SK-MEL-5 (cell line): ENCODE measurements at places on chromosomes 5 and 9. TPM values are rescaled to one million over a fixed set of nuclear protein-coding genes. Genes with fewer than 3 reads are reported as not detected.

DNA sequence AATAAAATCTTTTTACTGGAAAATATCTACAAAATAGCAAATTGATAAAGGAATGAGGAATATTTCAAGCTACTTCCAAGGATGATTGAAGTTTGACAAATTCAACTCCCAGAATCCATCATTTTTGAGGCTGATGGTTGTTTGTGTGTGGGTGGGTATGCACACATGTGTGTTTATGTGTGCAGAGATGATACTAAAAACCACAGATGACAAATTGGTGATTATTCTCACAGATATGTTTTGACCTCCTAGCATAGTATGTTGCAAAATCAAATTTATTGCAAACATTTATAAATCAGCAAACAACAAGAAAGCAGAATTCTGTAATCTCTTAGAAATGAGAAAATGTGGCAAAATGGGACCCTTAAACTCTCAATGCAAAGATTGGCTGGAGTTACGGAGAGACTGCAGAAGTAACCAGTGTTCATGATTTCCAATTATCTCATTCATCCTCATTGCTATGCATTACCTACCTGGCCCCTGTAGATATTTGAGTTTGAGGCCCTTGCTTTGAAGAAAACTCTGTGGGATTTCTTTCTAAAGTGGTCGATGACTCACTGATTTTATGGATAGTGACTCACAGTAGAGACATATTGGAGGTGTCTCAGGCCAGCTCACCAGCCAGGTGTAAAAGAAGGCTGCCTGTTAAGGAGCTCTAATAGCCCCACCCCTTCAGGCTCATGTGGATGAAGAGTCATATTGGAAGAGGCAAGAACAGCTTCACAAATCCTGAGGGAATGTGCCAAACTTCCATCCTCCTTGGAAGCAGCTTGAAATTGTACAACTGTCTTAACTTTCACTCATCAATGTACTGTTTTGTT, 44.6 kb upstream of the TMC1 start:
- peak; percentile 30 for DNase-seq

GRCh38 chr5:134249469-134250379, 23.9 kb upstream of the PPP2CA start:
- DNase-seq: no peak

- DNase-seq: peak; percentile 71
Observed at GRCh38 chr5:134101686-134102439, 12.6 kb upstream of the TCF7 start.

GRCh38 chr5:81212211-81212751, 20.8 kb upstream of the CKMT2 start:
- no peak for DNase-seq

The KIF4B gene
- total RNA-seq: not detected in 2 replicates

The RGMB gene
- 14.9 and 18.3 TPM in 2 replicates for total RNA-seq
